Lower leg skin (tissue), 4 donors: ENCODE measurements at places on chromosomes 3 and 15. TPM values are rescaled to one million over a fixed set of nuclear protein-coding genes. Genes with fewer than 3 reads are reported as not detected.

Gene ZNF774
- 1.4 TPM for total RNA-seq

Gene CLRN1
- not detected for total RNA-seq

Gene GOLGA6L24
- not detected for total RNA-seq

Gene CRYGS
- 2.0 TPM for total RNA-seq

Gene NR2E3
- not detected for total RNA-seq

Gene MNS1
- 0.37 TPM for total RNA-seq

Gene LINGO1
- 2.4 TPM for total RNA-seq

Gene ZIC4
- total RNA-seq = not detected

Gene SFMBT1
- total RNA-seq = 14.2 TPM

Gene CKMT1B
- total RNA-seq = 29.7 TPM

Gene AHSG
- not detected for total RNA-seq

Gene FOXB1
- total RNA-seq = not detected

Gene LIPC
- 0.13 TPM for total RNA-seq

Gene FGF12
- total RNA-seq = not detected

Gene GRM7
- total RNA-seq = not detected

Gene CLDN16
- total RNA-seq = 2.5 TPM

Gene CCDC33
- not detected for total RNA-seq

Gene TTLL13
- total RNA-seq = not detected

Gene CAPN3
- 34.4 TPM for total RNA-seq

Gene BDH1
- 56.3 TPM for total RNA-seq

Gene PDZRN3
- 29.9 TPM for total RNA-seq

Gene ELL3
- 59.2 TPM for total RNA-seq

Gene ROPN1
- total RNA-seq = not detected

Gene GOLGA6B
- total RNA-seq = not detected

Gene MED12L
- 0.15 TPM for total RNA-seq
